Activated CD4-positive, alpha-beta T cell treated with anti-CD3 and anti-CD28 coated beads for 36 hours (primary cell): ENCODE measurements at places on chromosomes 16 and 17. TPM values are rescaled to one million over a fixed set of nuclear protein-coding genes. Genes with fewer than 3 reads are reported as not detected.

GRCh38 chr16:425740-426114, 278 bp downstream of the RAB11FIP3 start:
- no peak for DNase-seq

GRCh38 chr17:63317166-63317840, 128.8 kb downstream of the CYB561 start:
- DNase-seq: no peak

Gene GCGR
- not detected for total RNA-seq

DNA sequence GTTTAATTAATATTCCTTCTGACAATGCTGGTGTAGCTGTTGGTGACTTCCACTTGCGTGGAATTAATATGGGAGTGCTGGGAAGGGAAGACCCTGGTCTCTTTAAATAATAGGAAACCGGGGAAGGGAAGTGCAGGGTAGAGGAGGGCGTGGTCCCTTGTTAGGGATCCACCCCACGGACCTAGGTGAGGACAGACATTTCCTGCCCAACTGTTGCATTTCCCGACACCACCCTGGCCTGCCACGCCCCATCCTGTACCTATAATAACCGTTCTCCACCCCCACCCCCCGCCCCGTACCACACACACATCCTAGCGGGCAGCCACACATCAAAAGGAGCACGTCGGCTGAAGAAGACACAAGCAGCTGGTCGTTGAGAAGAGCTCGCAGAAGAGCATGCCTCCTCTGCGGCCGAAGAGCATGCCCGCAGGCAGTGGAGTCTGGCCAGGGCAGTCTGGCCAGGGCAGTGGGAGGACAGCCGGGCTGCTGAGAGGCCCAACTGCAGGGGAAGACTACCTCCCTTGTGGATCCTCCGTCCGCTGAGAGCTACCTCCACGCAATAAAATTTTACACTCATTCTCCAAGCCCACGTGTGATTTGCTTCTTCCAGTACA, 36.8 kb upstream of the MMD start:
- no peak for DNase-seq

- DNase-seq: peak; percentile 65
Measured at GRCh38 chr16:57764341-57765159, 29.0 kb downstream of the KATNB1 start.

DNA sequence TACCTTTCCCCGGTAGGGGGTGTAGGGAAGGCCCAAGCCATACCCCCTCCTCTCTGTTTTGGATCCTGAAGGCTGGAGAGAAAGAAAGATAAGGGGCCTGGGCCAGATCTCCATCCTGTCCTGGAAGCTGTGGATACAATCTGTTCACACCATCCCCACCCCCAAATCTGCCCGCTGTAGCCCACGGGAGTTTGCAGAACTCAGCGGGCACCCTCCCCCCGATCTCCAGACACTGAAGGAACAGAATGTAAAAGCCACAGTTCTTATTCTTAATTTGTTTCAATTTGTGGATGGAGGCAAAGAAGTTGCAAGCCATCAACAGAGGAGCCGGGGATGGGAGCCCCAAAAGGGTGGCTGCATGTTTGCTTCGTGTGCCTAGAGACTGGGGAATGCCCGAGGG, 27.2 kb downstream of the GJD3 start:
- DNase-seq: no peak

Gene ABCA9
- not detected for total RNA-seq

- no peak for DNase-seq
Measured at GRCh38 chr17:66889480-66890230, 54.7 kb downstream of the CACNG5 start.

DNA sequence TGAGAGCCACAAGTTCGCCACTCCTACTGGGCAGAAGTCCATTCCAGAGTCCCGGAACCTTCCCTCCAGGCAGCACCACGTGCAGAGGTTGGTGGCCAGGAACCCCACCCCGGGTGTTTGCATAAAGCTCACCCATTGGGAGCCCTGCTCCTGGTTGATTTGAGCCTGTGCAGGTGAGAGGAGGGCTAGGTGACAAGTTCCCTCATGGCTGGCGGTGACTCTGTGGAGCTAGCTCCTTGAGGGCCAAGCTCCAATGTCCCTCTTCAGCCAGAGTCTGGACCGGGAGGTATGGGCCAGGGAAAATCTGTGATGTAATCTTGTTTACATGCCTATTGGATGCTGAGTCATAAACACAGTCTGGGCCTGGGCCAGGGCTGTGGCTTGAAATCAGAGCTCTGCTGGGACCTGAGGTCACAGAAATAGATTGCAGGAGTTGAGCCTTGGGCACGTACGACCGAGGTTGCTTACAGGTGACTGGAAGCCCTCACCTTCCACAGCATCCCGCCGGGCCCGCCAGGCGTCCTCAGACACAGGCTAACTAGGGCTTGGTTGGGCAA, 118.9 kb downstream of the AATF start:
- no peak for DNase-seq

DNA sequence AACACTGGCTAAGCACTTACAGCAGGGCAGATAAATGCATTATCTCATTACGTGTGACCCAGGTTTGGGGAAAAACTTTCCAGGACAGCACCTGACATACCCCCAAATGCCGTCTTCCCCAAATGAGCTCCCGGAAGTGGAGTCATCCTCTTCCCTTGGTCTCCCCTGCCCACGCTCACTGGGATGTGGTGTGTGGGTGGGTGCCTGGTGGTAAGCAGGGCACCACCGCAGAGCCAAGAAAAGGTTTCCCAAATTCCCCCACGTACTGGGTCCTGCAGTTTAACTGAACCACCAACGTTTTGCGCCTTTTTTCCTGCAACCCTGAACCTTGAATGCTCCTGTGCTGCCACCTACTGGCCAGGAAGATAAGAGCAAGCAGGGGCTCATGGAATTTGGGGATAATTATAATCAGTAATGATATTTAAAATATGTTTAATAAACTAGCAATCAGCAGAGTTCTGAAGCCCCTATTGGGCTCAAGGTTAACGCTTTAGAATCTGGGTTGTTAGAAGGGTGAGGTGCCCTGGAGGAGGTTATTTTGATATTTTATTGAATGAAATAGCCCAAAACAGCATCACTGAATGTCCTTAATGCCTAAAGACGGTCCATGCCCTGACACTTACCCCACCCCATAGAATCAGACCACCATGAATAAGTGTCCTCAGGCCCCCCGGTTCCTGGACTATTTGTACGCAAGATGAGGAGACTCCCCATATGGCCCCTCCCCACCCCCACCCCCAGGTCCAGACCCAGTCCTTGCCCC, 8.0 kb downstream of the SPPL2C start:
- DNase-seq: peak; percentile 78

Gene XYLT1
- 5.1 TPM for total RNA-seq

GRCh38 chr17:13594762-13595598, 6.7 kb downstream of the HS3ST3A1 start:
- peak; percentile 89 for DNase-seq
